Activated T-cell treated with anti-CD3 and anti-CD28 coated beads, Interleukin-2, amount 50 U/mL, for 72 hours (primary cell): ENCODE measurements at places on chromosomes 5 and 9.

GRCh38 chr9:127258606-127259471, 5.7 kb upstream of the GARNL3 start:
- DNase-seq, result no peak

- DNase-seq, result no peak
Observed at GRCh38 chr5:2722901-2723300, 28.6 kb downstream of the IRX2 start.

DNA sequence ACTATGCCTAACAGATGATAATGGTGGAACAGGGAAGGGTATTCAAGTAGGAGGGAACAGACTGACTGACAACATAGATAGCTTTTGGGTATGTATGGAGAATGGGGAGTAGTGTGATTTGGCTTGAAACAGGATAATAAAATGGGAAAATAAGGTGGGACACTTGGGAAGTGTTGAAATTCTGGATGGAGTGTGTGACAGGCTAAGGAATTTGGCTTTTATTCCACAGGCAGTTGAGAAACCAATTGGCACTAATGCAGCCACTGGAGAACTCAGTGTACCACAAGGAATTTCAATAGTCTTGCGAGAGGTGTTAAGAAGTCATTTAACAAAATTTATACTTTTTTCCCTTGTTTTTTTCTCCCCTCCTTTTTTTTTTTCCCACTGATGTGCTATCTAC, 153.5 kb upstream of the ELAVL2 start:
- DNase-seq, result no peak

- DNase-seq, result no peak
Observed at GRCh38 chr5:127758766-127759283, 55.6 kb downstream of the CCDC192 start.

GRCh38 chr5:139949710-139950109, 93.4 kb downstream of the NRG2 start:
- DNase-seq, result no peak

DNA sequence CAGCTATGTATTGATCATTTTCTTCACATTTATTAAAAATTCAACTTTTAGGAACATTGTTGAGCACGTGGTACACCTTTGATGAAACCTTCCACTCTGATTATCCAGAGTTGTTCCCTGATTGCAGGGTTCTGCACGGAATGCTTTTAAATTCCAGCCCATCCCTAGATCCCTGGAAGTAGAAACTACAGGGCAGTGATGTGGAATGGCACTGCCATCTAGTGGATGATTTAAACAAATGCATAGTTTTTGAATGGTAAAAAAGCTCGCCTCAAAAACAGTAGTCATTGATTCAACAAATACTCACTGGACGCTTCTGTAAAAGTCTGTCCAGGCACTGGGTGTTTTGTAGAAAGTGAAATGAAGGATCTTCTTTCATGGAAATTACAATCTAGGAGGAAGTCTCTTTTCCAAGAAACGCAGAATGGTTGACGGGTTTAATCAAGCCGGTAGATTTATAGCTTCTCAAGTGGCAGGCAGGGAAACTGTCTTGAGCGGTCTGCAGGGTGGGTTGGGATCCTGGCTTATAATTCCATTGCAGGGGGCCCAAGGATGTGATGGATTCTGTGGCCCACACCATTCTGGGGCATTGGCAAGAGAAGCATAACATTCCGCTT, 118.4 kb downstream of the ARHGAP26 start:
- DNase-seq, result no peak

DNA sequence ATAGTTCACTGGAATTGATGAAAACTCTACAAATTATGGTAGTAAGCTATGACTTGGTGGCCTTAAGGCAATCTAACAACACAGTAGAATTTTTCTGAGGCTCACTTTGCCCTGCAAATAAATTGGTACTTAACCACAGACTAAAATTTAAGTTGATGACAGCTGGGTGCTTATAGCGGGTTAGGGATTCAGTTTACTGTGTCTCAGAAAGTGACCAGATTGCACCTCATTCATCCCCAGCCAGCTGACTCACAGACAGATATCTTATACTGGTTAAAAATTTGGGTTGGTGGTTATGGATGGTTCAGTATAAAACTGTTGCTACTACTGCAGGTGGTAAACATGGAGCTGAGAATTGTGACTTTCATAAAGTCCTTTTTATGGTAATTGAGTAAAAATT, 2.8 kb downstream of the CKS2 start:
- peak; percentile 29 for DNase-seq
